ENCODE measurements at places on chromosomes 3 and 15.
A peak's percentile ranks its signal among the peaks of the same experiment; 100 is the strongest.

DNA sequence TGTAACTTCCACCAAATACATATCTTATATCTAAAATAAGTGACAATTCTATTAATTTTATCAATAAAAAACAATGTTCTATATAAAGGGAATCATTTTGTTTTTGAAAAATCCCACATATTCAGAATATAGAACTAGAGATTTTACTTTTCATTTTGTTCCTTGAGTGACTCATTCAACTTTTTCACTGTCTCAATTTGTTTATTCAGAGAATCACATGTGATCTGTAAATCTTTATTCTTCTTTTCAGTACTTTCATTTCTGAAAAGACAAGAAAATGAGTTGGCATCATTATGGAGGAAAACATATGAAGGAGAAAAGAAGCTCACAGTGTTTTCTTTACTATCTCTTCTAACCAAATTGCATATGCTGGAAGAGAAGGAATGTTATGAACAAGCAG is 35.0 kb downstream of the CIP2A start:
- no peak for DNase-seq
- H3K27me3 ChIP-seq, result no peaks in the 10 kb centered on the region
- H3K27ac ChIP-seq, result no peak overlapping the region

GRCh38 chr3:17852217-17852616 is 109.8 kb upstream of the TBC1D5 start:
- no peaks in the 10 kb centered on the region for H3K36me3 ChIP-seq
- H3K27ac ChIP-seq, result no peak overlapping the region
- no peak overlapping the region for H3K4me3 ChIP-seq
- H3K4me1 ChIP-seq, result no peaks in the 10 kb centered on the region
- no peaks in the 10 kb centered on the region for H3K27me3 ChIP-seq
- no peak for DNase-seq

DNA sequence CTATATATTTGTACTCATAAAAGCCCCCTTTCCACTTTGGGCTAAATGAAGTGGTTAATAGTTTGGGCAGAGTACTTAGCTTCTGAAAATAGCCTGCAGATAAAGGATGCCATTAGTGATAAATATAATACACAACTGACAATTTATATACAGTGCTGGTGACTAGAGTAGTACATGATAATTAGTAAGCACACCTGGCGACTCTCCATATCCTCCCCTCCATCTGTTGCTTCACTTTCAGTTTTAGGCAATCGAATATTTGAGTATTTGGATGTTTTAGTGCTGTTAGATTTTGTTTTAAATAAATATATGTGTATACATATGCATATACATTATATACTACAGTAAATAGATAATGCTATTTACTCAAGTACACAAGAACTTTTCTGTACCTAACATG is 35.9 kb upstream of the CHMP2B start:
- no peaks in the 10 kb centered on the region for H3K27me3 ChIP-seq
- H3K27ac ChIP-seq, result no peak overlapping the region

DNA sequence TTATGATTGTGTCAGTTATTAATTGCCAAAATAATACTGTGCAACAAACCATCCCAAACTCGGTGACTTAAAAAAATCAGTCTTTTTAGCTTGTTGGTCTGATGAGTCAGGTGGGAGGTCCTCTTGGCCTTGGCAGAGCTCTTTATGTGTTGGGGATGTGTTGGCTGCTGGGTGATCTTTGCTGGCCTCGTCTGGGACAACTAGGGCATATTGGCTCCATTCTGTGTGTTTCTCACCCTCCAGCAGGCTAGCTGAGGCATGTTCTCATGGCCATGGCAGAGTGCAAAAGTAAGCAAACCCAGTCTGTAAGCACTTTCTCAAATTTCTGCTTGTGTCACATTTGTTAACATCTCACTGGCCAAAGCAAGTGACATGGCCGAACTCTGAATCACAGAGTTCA is 251.6 kb downstream of the RPLP1 start:
- no peak overlapping the region for H3K27ac ChIP-seq
- DNase-seq, result no peak
- H3K4me1 ChIP-seq, result no peaks in the 10 kb centered on the region
- H3K36me3 ChIP-seq, result no peaks in the 10 kb centered on the region
- no peak overlapping the region for H3K4me3 ChIP-seq

GRCh38 chr3:89264037-89264560 is 156.7 kb downstream of the EPHA3 start:
- H3K27me3 ChIP-seq, result no peaks in the 10 kb centered on the region
- peak; percentile 69 for DNase-seq
- H3K27ac ChIP-seq, result peak overlapping the region; percentile 32
- H3K36me3 ChIP-seq, result no peaks in the 10 kb centered on the region

DNA sequence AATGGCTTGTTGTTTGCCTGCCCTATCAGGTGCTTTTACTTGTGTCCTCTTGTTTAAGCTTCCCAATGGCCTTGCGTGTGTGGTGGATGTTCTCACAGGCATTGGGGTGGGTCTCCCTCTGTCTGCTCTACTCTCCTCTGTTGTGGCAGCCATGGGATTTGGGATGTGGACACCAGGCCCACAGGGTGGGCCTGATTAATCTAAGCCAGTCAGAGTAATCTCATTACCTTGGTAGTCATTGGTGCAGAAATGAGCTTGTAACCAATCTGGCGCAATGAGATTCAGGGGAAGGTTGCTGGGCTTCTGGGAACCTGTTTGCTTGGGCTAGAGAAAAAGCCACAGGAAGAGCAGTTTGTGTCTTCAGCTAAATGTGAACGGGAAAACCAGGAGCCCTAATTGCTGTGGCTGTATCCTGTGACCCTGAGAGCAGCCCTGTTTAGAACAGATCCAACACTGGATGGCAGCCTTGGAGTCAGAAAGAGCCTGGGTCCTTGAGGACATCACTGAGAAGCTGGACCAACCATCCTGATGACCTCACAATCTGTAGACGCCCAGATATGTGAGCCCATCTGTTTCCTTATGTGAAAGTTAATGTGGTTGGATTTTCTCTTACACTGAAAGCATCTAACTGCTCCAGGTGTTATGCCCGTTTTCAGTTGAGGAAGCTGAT is 157.3 kb upstream of the UBE2E1 start:
- peak; percentile 31 for DNase-seq
- no peaks in the 10 kb centered on the region for H3K36me3 ChIP-seq
- H3K4me3 ChIP-seq, result no peak overlapping the region

GRCh38 chr3:53733446-53733845 is 112.8 kb downstream of the CHDH start:
- H3K36me3 ChIP-seq, result no peaks in the 10 kb centered on the region
- DNase-seq, result no peak
- no peak overlapping the region for H3K27ac ChIP-seq
- H3K4me1 ChIP-seq, result no peaks in the 10 kb centered on the region

DNA sequence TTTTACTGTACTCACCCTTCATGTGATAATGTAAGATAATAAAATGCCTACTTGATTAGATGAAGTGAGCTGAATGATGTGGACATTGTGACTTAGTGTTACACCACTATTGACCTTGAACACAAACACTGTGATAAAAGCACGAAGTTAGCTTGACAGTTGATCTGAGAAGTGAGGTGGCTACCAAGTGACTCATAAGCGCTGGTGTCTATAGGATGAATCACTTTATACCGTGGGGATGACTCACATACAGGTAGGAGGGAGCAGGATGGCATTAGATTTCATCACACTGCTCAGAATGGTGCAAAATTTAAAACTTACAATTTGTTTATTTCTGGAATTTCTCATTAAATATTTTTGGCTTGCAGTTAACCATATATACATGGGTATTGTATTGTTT is 174.7 kb upstream of the CNTN3 start:
- H3K4me1 ChIP-seq, result no peaks in the 10 kb centered on the region
- no peaks in the 10 kb centered on the region for H3K27me3 ChIP-seq
- H3K27ac ChIP-seq, result no peak overlapping the region
- H3K36me3 ChIP-seq, result no peaks in the 10 kb centered on the region

- H3K4me3 ChIP-seq, result no peak overlapping the region
- DNase-seq, result no peak
- no peaks in the 10 kb centered on the region for H3K4me1 ChIP-seq
- H3K27me3 ChIP-seq, result no peaks in the 10 kb centered on the region
- H3K36me3 ChIP-seq, result no peaks in the 10 kb centered on the region
- no peak overlapping the region for H3K27ac ChIP-seq
Measured at GRCh38 chr3:155675094-155675493, 69.8 kb downstream of the PLCH1 start.

DNA sequence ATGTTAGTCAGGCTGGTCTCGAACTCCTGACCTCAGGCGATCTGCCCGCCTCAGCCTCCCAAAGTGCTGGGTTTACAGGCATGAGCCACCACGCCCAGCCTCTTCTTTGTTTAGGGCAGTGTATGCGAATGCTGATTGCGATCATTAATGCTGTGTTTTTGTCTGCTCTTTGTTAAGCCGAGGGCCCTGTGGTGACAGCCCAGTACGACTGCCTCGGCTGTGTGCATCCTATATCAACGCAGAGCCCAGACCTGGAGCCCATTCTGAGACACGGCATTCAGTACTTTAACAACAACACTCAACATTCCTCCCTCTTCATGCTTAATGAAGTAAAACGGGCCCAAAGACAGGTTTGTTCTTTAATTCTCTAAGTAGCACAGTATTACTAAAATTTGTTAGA is 7.8 kb downstream of the KNG1 start:
- H3K36me3 ChIP-seq, result no peaks in the 10 kb centered on the region
- H3K27ac ChIP-seq, result no peak overlapping the region
- no peak for DNase-seq

GRCh38 chr15:96125721-96126415 is 204.6 kb upstream of the NR2F2 start:
- H3K36me3 ChIP-seq, result no peaks in the 10 kb centered on the region
- no peaks in the 10 kb centered on the region for H3K27me3 ChIP-seq
- no peak overlapping the region for H3K4me3 ChIP-seq
- peak; percentile 10 for DNase-seq

DNA sequence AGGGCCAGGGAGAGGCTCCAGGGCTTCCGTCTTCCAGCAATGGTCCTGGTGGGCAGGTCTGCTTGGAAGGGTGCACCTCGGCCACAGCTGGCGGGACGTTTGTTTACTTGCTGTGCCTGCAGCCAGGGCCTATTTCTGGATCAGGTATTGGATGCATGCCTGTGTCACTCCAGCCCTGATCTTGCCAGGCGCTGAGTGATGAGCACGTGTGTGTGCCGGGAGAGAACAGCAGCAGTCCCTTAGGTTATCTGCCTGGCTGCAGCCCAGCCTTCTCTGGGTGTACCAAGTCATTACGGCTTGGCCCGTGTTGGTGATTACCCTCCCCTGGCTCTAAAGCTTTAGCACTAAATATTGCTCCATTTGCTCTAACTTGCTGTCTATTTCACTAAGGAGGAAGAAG is 14.9 kb downstream of the CCDC32 start:
- DNase-seq, result no peak
- no peak overlapping the region for H3K4me3 ChIP-seq
- no peaks in the 10 kb centered on the region for H3K36me3 ChIP-seq

- no peaks in the 10 kb centered on the region for H3K36me3 ChIP-seq
- no peak overlapping the region for H3K27ac ChIP-seq
- peak; percentile 16 for DNase-seq
- no peaks in the 10 kb centered on the region for H3K4me1 ChIP-seq
- no peak overlapping the region for H3K4me3 ChIP-seq
- H3K27me3 ChIP-seq, result no peaks in the 10 kb centered on the region
Measured at GRCh38 chr3:169244119-169244864, 419.2 kb downstream of the MECOM start.

DNA sequence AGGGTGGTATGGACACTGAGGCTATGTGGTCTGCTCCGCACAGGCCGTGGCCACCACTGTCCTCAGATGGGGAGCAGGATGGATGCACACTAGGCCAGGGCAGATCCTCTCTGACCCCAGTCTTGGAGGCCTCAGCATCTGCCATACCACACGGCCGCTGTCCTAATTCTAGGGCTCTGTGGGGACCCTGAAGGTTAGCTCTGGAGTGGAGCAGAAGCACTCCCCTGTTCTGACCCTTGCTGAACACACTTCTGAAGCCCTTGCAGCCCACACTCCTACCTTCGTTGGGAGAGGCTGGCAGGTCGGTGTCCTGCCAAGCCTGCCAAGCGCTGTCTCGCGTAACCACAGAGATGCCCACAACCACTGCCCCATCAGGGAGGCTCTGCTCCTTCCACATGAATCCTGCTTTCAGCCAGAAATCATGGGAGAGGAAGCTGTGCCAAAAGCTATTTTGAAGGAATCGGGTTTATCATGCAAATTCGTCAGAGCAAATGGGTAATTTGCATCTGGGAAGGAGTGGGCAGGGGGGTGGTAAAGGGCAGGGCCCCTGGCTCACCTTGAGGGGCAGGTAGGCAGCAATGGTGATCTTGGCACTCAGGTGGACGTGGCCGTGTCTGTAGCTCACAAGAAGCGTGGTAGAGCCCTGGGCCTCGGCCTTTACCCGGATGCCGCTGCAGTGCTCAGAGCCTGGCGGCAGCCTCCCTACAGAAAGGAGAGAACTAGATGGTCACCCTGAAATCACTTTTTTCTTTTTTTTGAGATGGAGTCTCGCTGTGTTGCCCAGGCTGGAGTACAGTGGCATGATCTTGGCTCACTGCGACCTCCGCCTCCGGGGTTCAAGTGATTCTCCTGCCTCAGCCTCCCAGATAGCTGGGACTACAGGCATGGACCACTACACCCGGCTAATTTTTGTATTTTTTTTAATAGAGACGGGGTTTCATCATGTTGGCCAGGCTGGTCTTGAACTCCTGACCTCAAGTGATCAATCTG is 54.4 kb downstream of the NUP210 start:
- H3K36me3 ChIP-seq, result no peaks in the 10 kb centered on the region
- H3K4me1 ChIP-seq, result peaks cover 6% of the 10 kb centered on the region
- H3K27ac ChIP-seq, result no peak overlapping the region

GRCh38 chr3:186453531-186453930 is 90.6 kb downstream of the CRYGS start:
- no peaks in the 10 kb centered on the region for H3K36me3 ChIP-seq
- peak; percentile 36 for DNase-seq
- no peak overlapping the region for H3K27ac ChIP-seq
- H3K27me3 ChIP-seq, result no peaks in the 10 kb centered on the region

DNA sequence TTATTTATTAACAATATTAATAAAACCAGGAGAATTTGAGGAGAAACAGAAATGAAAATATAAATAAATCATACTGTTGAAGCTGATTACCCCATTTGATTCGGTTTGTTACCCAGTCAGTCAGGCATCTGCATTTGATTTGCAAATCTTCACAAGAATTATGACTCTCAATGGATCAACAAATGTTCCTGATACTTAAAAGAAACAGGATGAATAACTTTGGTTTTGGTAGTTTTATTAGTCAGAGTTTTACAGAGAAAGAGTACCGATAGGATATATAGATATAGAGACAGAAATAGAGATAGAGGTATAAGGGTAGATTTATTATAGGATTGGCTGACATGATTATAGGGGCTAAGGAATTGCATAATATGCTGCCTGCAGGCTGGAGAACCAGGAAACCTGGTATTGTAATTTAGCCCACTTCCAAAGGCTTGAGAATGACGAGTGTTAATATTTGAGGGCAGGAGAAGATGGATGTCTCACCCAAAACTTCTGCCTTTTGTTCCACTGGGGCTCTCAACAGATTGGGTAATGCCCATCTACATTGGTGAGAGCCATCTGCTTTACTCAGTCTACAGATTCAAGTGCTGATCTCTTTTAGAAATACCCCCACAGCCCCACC is 241.6 kb upstream of the COL8A1 start:
- H3K36me3 ChIP-seq, result no peaks in the 10 kb centered on the region
- H3K4me3 ChIP-seq, result no peak overlapping the region
- no peak for DNase-seq
- no peaks in the 10 kb centered on the region for H3K4me1 ChIP-seq

- no peaks in the 10 kb centered on the region for H3K36me3 ChIP-seq
- peak; percentile 80 for DNase-seq
- no peak overlapping the region for H3K27ac ChIP-seq
- no peak overlapping the region for H3K4me3 ChIP-seq
Measured at GRCh38 chr15:59632714-59633113, 21.1 kb downstream of the GCNT3 start.

All from mesendoderm (in vitro differentiated cells).